ENCODE measurements at places on chromosomes 1 and 21.

- no peak for DNase-seq
Measured at GRCh38 chr1:34785231-34785874, 4.3 kb downstream of the GJB3 start.

- DNase-seq: no peak
Measured at GRCh38 chr1:50135716-50136115, 27.0 kb downstream of the ELAVL4 start.

DNA sequence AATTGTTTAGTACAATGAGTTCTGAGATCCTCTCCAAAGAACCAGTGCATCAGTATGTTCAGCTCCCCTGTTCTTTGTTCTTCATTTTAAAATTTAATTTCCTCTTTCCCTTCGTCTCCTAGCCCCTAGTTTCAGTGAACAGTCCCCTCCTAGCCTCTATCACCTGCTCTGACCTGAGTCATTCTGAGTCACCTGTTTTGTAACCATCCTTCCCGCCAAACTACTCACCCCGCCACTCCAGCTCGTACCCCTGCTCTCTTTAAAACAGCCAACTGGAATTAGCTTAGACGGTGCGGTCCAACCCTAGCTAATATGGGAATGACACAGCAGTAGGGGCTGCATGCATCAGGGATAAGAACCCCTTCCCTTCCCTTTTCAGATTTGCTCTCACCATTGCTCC, 16.8 kb upstream of the ERVH48-1 start:
- DNase-seq: no peak

- DNase-seq: no peak
Measured at GRCh38 chr1:175563236-175563895, 180.0 kb downstream of the TNR start.

DNA sequence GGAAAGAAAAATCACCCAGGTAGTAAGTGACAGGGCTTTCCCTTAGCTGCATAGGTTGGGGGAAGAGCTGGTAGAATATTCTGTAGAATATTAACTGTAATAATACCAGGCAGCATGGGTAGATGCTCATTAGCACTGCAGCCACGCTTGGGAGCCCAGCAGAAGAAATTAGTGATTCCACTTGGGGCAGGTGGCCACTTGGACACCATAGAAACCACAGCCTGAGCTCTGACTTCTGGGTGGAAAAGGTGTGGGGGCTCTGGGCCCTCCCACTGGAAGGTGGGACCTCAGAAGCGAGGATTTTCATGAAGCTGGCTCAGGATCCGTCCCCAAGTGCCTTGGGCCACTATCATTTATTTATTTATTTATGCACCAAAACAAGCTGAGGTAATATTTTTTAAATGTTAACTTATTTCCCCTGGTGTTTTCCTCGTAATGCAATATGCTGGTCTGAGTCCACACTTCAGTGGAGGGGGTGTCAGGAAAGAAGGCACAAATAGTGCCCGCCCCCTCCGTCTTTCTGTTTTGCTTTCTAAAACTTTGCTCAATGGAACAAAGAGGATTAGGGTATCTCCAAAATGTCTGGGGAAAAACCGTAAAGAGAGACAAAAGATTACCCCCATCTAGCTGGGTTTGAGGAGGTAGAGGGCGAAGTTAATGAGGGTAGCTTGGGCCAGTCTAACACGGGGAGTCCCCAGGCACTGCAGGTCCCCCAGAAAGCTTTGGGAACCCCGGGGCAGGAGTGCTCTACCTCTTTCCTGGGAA, 75.2 kb upstream of the GADD45A start:
- no peak for DNase-seq

GRCh38 chr1:94807742-94808491, 12.2 kb upstream of the SLC44A3 start:
- no peak for DNase-seq

GRCh38 chr1:224804220-224804619, 125.3 kb upstream of the DNAH14 start:
- DNase-seq: no peak

DNA sequence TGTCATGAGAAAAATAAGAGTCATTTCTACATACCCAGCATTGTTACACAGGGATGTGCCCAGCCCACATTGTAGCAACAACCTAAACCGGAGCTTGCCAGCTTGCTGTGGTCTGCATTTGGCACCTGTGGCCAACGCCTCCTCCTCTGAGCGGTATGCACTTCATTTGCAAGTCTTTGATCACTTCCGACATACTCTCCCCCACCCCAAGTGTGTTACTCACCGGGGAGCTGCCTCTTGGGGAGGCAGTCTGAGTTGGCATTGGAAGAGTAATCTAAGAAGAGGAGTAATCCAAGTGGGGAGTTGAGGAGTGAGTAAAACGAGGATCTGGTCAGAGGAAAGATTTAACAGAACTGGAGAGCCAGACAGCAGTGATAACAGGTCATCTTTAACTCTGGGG, 3.8 kb downstream of the BCL9 start:
- peak; percentile 92 for DNase-seq

DNA sequence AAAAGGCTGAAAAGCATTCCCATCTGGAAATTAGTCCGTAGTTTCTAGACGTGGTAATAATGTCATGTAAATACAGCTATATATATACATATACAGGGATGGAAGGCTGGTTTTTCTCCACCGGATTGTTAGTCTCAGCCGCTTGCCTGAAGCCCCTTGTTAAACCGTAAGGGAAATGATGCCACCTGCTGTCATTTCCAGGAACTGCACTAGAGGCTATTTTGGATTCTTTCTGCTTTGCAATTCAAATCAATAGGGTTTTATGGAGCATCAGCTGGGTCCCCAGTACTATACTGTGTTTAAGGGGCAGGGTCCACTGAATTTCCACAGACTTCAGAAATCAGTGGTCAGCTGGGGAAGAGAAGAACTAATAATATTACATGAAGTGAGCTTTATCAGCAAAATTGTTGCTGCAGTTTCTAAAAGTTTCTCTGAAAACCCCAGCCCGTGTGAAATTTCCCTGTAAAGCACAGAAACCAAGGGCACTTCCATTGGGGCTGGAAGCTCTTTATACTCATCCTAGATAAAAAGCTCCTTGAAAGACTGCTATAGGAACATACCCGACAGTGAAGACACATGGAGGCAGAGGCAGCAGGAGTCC, 33.8 kb upstream of the MPZL1 start:
- DNase-seq: peak; percentile 88

DNA sequence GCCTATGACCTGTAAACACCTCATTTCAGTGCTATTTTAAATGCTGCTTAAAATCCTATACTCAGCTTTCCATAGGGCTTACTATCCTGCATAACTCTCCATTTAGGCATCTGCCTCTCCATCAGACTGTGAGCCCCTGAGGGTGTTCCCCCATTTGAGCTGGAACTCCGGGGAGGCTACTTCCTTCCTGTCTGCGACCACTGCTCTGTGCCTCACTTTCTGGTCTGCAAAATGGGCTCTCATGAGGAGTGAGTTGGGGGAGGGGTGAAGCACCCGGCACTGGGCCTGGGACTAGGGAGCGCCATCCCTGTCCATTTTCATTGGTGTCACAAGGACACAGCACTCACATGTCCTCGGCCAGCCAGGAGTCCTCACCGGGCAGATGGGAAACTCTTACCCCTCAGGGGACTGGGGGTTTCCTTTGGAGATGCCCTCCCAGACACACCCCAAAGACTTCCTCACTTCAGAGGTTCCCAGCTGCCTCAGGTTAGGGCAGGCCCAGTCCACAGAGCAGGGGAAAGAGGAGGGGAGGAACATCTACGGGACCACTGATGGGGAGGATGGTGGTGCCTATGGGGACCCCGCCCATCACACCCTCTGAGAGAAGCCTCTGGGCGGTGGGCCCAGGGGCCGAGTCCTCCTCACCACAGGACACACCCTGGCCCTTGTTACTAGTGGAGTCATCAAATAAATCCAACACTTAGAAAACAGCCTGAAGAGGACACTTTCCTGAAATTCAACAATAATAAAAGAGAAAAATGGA, 134.9 kb downstream of the MATN1 start:
- no peak for DNase-seq

- DNase-seq: no peak
Measured at GRCh38 chr1:200245473-200245872, 164.4 kb downstream of the ZNF281 start.

DNA sequence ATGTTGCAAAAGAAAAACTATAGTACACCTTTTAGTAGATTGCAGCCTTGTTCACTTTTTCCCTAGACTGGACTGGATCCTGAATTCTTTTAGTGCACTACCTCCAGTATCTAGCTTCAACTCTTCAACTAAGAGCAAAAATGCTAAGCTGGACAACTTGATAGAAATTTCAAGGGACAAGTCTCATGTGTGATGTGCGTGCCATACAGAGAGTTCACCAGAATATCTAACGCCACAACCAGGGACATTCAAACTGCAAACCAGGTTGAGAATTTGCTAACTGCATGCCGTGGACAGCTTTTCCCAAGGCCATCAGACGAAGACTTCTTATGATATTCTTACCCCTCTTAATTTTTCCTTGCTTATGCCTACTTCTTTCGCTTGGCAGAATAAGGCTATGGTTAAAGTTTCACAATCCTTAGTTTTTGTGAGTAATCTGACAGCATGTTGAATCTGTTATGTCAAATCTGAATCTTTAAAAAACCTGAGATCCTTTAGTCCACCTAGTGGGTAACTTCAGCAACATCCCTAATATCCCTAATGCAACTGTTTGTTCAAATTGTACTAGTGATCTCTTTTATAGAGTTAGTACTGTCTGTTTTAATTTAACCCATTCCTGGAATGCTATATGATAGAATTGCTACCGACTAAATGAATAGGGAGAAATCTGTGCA, 66.4 kb downstream of the DDAH1 start:
- DNase-seq: peak; percentile 23

- no peak for DNase-seq
Measured at GRCh38 chr1:233320023-233320422, 7.5 kb upstream of the MAP3K21 start.

DNA sequence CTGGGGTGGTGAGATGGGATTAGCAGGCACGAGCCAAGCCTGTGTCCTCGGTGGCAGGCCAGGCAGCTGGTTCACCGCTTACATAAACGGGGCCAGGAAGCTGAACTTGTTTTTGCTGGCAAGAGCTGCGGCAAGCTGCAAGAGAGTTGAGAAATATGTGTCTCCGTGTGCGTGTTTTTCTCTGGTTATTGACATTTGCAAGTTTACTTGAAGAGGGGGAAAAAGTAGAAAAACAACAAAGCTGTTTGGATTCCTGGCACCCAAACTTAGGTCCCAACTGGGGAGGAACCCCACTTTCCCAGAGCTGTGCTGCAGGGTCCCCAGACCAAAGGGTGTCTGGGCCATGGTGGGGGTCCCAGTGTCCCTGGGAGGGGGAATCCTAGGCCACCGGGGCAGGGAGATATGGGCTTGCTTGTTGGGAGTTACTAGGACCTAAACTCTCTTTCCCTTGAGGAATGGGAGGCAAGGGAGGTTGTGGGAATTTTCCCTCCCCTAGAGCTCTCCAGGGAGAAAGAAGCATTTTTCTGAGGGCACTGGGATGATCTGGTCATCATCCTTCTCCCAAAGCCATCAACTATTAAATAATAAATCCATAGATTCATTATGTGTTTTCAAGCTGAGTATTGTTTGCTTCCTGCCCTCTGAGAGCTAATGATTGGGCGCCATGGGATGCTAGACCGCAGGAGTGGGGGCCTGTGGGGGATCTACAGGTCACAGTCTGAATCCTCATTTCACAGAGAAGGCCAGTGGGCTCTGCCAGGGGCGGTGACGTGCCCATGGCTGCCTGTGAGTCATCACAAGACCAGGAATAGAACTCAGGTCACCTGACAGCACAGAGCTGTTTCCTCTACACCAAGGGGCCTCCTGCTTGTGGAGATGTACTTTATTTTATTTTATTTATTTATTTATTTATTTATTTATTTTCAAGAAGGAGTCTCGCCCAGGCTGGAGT, 14.8 kb downstream of the IL6R start:
- no peak for DNase-seq

- DNase-seq: no peak
Measured at GRCh38 chr1:156220226-156220625, 7.4 kb downstream of the PMF1 start.

GRCh38 chr1:193456811-193457280, 270.4 kb upstream of the B3GALT2 start:
- DNase-seq: no peak

DNA sequence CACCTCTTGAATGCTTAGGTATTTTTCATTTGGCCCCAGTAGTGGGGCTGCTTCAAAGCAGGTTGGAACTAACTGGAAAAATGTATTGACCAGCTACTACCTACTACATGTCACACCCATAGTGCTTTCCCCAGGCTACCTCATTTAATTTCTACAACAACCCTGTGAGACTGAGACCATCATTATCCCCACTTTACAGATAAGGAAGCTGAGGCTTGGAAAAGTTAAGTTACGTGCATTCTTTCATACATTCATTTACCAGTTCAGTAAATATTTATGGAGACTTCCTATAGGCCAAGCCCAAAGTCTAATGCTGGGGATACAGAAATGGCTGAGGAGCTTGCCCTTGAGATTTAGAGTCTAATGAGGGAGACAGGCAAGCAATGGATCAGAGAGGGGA, 14.5 kb upstream of the PADI3 start:
- no peak for DNase-seq

DNA sequence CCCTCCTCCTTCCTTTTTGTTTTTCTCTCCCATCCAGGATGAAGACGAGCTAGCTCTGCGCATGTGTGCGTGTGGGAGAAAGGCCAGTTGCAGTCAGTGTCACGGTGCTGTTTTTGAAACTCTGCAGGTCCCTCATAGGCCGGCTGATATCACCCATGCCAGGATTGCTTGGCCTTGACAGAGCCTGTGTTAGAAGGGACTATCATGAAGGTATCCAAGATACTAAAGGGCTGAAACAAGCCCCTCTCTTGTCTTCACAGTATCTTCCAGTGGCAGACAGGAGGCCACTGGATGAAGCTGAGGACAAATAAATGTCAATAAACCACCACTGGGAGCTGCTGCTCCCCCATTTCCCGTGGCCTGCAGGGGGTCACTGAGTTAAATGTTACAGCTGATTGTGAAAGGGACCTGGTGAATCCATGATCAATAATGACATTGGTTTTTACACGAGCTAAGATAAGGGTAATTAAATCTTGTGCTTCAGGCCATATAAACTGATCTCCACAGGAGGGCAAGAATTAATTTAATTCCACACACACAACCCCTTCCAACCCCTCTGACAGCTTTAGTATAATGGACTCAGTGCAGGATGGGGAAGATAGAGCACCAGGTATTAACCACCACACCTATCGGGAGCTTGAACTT, 64.6 kb upstream of the TARBP1 start:
- peak; percentile 49 for DNase-seq

DNA sequence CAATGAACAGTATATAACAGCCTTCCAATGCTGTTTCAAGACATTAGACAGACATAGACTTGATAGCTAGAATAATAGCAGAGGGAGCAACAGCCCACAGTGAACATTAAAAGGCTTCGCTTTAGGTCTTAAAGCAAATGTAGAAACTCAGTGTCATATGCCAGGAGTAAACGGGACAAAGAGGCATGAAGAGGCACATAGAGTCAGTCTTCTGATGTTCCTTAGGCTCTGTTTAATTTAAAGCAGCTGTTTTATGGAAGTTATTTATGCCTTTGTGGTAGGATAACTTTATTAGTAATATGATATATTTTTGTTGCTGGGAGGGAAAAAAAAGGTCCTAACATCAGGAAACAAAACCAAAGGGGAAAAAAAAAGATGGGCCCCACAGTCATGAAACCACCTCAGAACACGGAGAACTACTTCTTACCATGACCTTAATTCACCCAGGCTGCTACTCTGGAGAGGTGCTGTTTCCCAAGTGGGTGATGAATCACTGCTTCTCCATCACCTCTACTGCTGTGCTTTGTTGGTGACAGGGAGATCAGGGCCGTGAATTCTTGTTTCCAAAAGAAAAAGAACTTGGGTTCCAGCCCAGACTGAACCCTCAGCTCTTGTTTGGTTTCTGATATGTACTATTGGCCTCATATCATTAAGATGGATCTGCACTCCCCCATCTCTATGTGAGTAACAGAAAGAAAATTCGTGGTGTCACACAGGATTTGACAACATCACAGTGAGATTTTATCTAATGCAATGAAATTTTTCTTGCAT, 616.9 kb downstream of the KIF26B start:
- DNase-seq: no peak
